ENCODE measurements at places on chromosomes 3 and 15.

DNA sequence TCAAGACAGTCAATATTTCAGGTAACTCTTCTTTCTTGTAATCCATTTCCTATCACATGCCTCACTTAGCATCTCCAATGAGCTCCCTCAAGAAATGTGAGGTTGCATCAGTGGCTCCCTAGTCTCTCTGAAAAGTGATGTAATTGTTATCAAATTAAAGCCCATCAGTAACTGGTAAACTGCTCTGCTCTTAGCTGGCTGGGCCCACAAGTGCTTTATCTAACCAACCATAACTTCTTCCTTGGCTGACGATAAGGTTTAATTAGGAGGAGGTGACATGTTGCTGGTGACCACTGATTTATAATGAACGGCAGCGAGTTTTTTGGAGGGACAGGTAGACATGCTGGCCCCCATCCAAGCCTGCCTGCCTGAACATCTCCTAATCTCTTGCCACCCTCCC is 79.6 kb downstream of the RTP4 start:
- no peak for DNase-seq

DNA sequence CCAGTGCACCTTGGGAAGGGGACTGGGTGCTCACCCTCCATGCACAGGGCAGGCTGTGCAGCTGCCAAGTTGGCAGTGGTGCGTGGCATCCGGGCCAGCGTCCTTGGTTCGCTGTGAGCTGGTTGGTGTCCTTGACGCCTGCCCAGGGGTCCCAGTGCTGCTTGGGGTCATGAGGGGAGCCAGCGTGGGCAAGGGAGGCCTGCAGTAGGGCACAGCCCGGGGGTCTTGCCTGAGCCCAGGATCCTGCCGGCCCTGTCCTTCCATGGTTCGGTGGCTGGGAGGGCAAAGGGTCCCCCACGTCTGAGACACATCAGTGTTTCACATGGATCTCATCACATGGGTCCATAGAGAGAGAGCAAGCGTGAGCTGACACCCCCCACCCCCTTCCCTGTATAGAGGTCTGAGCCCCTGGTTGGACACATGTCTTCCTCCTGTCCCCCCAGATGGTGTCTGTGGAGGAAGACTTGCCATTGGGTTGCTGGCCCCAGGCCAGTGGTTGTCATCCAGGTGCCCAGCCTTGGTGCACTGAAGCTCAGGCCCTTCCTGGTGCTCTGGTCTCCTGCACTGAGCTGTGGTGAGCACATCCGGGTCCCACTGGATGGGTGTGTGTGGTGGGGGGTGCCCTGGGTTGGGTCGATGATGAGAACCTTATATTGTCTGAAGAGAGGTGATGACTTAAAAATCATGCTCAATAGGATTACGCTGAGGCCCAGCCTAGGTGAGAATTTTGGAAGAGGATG is 232.3 kb downstream of the SNRPN start:
- DNase-seq: no peak

GRCh38 chr15:69760890-69761568 is 308.4 kb downstream of the RPLP1 start:
- peak; percentile 85 for DNase-seq

GRCh38 chr15:71002316-71002715 is 109.7 kb downstream of the LRRC49 start:
- DNase-seq: no peak

Data from CD4-positive, alpha-beta memory T cell (primary cell).